Prostate gland (tissue), 2 donors: ENCODE measurements at places on chromosomes 12 and 14.

- DNase-seq, result no peak
These were observed 23.6 kb upstream of the TCL1B start for GRCh38 chr14:95662376-95663186.

GRCh38 chr12:91074154-91074709, 16.4 kb upstream of the KERA start:
- DNase-seq, result no peak

GRCh38 chr14:30283822-30284446, 275.0 kb upstream of the G2E3 start:
- no peak for DNase-seq

GRCh38 chr12:24742378-24742777, 206.5 kb downstream of the BCAT1 start:
- DNase-seq, result no peak

GRCh38 chr14:83255015-83255726, 1721.5 kb upstream of the SEL1L start:
- no peak for DNase-seq

DNA sequence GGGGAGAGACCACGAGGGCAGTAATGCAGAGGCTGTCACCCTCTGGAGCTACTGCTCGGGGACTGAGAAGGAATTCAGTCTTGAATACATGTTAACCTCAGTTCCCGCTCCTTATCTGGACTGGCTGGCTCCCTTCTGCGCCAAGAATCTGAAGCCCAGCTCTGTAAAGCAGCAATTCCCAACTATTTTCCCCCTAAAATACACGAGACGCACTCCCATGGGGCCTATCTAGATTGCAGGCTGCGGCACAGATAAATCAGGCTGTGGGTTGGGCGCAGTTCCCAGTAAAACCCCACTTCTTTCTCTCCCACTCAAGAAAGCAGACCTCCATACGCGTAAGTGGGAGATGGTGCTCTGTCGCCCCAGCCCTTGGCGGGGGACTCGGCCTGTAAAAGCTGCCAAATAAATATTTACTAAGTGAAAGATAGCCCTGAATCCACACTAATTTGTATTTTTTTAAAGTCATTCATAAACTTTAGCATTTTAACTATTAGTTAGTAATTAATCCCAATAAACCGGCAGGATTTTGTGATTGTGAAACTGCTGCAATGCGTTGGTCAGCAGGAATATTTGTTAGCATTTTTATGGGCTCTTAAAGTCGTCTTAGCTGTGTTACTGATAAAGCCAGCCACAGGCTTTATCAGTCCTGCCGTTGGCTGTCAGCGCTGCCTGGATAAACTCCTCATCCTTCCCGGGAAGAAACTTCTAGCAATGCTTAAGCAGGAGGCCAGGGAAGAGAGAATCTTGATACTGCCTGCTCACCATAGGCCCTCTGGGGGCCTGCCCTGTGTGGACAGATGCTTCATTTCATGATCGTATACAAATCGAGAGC, 17.8 kb downstream of the FBXL14 start:
- peak; percentile 54 for DNase-seq

- DNase-seq, result peak; percentile 58
These were observed 1.8 kb upstream of the AHNAK2 start for GRCh38 chr14:104979758-104980610.

DNA sequence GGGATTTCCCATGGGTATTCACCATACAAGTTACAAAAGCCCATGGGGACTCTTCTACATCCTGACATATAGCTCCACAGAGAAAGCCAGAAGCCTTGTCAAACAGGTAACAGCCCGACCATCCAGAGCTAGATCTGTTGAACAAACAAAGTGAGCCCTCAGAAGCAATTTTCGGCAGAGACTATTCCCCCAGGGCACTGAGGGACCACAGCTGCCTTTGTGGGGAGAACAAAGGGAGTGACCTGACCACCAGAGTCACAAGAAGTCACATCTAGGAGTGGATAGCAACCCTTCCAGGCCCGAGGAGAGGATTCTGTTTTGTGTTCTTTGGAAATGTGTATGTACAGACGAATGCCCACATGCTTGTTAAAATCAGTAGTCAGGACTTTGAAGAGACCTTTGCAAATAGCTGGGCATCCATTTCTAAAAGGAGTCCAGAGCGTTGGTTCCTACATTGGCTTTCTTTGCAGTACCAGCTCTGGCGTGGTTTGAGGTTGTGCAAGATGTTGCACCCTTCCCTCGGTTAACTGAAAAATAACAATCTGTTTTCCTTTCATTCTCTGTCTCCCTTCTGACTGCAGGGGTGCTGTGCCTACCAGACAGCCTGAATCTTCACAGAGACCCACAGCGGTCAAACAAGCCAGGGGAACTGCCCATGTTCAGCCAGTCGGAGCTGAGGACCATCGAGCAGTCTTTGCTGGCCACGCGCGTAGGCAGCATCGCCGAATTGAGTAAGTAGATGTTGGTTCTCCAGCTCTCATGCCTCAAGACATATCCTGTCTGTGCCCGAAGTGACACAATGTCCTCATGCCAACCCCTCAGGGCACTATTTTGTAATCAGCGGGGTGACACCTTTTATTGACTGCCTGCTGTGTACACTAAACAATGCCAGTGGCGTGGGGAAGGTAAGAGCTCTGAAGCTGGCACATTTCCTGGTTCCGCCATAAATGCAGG, 165.4 kb upstream of the PWP1 start:
- no peak for DNase-seq

- no peak for DNase-seq
These were observed 18.7 kb upstream of the MLEC start for GRCh38 chr12:120668091-120668867.

- no peak for DNase-seq
These were observed 2.4 kb downstream of the KRT76 start for GRCh38 chr12:52774629-52775250.

GRCh38 chr12:89461190-89461589, 63.4 kb downstream of the GALNT4 start:
- no peak for DNase-seq

- DNase-seq, result no peak
These were observed 13.9 kb downstream of the OR6C74 start for GRCh38 chr12:55258303-55258702.

DNA sequence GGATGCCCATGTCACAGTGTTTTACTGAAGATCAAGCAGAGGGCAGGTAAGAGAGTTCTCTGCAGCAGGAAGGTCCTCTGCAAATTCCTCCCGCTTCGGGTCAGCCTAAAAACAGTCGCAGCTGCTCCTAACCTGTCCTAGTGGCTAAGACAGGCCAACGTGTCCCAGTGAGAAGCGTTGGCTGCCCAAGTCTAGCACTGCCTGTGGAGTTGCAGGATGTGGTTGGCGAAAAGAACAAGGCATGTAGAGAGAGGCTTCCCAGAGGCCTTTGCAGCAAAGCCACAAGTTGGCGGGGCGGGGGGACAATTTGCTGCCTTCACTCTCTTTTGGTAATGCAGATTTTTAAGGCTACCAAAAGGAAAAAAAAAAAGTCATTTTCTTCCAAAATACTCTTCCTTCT, 340.1 kb downstream of the BCL11B start:
- no peak for DNase-seq

GRCh38 chr14:34088914-34089313, 138.0 kb upstream of the EGLN3 start:
- DNase-seq, result no peak

GRCh38 chr14:101250948-101251811, 310.1 kb upstream of the DIO3 start:
- DNase-seq, result no peak

GRCh38 chr14:68691031-68691791, 101.7 kb downstream of the ZFP36L1 start:
- DNase-seq, result no peak

DNA sequence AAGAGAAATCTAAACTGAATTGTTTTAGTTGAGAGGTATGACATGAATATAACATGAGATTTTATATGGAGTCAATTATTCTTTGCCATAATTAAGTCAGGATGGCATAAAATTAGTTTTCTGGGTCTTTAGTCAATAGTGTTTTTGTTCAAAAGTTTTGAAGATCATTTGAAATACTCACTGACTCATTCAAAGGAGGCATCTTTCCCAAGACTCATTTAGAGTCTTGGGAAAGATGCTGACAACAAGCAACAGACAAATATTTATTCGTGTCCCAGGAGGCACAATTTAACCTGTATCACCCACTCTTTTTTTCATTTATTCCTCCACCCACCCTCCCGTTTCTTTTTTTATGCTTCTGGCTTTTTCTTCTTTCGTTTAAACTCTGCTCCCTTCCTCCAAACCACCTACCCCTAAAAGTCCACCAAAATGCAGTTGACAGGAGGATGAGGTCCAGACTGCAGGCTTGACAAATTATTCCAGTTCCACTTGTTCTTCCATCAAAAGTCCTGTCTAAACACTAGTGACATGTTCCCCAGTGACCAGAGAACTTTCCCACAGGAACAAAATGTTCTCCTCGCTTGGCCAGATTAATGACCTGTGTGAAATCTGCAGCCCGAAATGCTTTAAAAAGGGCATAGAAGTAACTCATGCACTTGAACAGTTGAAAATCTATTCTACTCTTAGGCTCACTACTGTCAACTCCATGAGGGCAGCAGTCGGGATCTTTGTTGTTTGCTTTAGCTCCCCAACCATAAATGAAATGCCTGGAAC, 43.3 kb upstream of the CSRP2 start:
- DNase-seq, result no peak

DNA sequence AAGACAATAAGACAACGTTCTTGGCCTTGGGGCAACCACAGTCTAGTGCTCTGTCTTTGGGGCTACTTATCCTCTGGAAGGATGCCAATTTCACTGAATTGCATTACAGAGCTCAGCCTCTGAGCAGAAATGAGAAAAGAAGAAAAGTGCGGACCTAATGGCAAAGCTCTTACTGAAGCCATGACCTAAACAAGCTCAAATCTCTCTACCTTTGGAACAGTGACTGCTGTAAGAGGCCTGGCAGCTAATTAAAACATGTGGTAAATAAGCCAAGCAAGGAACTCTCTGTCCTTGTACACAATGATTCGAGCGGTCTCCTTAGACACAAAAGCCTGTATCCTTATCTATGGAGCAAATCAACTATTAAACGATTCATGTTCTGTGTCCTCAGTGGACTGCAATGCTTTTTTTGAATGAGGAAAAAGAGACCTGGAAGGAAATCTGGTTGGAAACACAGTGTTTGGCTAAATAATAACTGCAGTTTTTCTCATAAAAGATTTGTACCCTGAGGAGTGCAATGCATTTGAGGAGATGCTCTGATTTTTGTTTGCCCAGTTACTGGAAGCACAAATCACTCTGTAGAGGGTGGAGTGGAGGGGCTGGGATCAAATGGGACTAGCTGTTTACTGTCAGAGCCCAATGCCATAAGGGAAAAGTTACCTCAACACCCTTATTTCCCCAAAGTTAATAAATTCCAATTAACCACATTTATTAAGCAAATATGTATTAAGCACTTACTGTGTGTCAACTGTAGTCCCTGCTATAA, 113.9 kb downstream of the NDUFA12 start:
- DNase-seq, result peak; percentile 77

DNA sequence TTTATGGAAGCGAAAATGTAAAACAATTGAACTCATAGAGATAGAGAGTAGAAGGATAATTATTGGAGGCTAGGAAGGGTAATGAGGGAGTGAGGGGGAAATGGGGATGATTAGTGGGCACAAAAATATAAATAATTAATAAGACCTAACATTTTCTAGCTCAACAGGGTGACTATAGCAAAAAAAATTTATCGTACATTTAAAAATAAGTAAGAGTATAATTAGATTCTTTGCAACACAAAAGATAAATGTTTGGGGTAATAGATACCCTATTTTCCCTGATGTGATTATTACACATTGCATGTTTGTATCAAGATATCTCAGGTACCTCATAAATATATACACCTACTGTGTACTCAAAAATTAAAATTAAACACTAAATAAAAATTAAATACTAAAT, 1070.0 kb downstream of the LRFN5 start:
- no peak for DNase-seq

DNA sequence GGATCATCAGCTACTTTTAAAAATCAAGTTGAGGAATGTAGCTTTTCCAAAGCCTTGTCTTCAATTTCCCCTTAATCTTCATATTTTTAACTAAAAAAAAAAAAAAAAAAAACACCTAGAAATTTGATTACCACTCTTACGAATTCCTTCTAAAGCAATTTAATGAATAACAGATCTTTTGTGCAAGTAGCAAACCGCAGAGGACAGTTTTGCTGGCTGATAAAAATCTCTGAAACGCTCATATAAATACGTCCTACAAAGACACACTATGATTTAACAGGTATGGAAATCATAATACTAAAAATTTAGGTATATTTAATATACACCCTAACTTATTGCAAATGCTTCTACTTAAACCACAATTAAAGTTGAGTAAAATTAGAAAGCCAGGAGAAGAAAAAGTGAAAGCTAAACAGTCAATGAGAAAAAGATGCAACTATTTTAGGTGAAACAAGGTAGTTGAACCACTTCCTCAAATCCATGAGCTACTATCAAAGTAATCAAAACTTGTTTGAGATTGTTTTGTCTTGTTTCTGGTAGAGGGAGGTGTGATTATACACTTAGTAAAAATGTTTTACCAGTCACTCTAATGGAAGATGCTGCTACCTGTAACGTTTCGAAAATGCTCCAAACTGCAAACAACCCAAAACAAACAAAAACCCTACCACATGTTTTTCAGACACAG, 2.2 kb downstream of the PAWR start:
- no peak for DNase-seq

DNA sequence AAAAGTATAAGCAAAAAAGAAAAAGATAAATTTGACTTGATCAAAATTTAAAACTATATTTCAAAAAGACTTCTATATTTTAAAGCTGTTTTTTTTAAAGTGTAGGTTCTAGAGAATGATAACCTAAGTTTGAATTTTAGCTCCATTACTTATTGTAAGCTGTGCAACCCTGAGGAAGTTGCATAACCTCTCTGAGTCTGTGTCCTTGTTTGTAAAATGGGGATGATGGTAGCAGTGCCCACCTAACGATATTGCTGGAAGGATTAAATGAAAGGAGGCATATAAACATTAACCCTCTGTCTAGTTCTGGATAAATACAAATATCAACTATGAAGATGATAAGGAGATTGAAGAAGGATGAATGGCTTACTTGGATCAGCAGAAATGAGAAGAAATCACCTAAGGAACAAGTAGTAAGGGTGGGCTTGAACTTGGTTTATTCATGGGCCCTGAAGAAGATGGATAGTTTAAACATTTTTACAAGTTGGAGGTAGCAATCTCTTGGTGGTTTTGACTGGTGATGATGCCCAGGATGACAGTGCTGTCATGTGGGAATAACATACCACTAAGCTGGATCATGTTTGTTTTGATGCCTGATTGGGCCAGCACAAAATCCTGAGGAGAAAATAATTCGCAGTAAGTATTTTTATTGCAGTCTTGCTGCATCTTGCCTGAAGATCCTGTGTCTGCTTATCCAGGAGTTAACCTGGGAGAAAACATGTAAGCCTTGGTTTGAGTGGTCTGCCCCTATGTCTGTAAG, 35.0 kb downstream of the TXNRD1 start:
- no peak for DNase-seq
